Amniotic stem cell (primary cell): ENCODE measurements at places on chromosomes 7 and 10.

DNA sequence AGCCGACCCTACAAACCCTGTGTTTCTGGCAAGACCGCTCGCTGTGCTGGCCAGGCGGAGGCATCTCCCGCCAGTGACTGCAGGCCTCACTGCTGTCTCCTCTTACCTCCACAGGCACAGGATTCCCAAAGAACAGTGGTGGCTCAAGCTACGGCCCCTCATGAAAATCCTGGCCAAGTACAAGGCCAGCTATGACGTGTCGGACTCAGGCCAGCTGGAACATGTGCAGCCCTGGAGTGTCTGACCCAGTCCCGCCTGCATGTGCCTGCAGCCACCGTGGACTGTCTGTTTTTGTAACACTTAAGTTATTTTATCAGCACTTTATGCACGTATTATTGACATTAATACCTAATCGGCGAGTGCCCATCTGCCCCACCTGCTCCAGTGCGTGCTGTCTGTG is 36.2 kb downstream of the PITRM1 start:
- DNase-seq, result no peak

- no peak for DNase-seq
These were observed 115.5 kb downstream of the LSMEM1 start for GRCh38 chr7:112596260-112596659.

DNA sequence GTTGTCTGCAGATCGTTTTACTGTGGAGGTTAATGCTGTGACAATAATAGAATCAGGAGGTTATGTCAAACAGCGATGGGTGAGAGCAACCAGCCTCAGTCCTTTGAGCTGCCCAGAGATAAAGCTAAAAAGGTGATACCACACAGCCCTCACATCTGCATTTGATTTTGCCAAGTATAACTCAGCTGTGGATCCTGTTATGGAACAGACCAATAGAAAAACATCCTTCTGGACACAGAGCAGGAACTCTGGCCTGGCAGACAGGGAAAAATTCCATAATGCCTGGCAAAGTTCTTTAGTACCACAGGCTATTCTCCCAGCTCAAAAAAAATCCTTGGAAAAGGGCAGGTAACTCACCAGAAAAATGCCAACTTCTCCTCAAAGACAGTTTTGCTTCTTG is 87.1 kb upstream of the PDLIM1 start:
- no peak for DNase-seq

DNA sequence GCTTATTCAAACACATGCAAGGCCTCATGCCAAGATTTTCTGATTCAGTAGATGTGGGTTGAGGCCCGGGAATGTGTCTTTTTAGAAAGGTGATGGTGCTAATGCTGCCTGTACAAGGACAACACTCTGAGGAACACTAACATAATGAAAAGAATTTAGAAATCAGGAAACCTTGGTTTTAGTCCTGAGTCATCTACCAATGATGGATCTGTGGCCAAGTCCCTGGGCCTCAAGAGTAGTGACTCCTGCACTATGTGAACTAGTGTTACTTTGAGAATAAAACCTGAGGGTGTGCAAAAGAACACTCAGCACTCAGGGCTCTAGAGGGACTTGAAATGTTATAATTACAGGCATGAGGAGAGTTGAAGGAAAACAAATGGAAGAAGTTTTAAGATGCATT is 741.7 kb upstream of the GALNT17 start:
- DNase-seq, result no peak

- no peak for DNase-seq
These were observed 127.1 kb upstream of the TNS3 start for GRCh38 chr7:47709051-47709450.

GRCh38 chr10:62092301-62093030 is 176.2 kb downstream of the RTKN2 start:
- no peak for DNase-seq

GRCh38 chr7:33066771-33067170 is 4.2 kb upstream of the NT5C3A start:
- no peak for DNase-seq

DNA sequence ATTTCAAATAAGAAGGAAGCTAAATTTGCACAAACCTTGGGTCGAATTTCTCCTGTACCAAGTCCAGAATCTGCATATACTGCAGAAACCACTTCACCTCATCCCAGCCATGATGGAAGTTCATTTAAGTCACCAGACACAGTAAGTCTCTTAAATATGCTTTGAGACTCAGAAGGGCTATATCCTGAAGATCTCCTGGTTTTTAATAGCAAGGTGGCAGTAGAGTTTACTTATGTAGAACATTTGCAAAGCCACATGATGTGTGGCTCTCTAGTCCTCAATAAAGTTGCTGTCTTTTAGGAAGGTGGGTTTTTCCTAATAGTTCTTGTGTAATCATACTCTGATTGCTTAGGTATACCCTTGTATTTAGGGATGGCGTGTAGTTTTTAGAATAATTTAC is 8.7 kb downstream of the DBF4 start:
- no peak for DNase-seq
